ENCODE measurements at places on chromosomes 16 and 17.

DNA sequence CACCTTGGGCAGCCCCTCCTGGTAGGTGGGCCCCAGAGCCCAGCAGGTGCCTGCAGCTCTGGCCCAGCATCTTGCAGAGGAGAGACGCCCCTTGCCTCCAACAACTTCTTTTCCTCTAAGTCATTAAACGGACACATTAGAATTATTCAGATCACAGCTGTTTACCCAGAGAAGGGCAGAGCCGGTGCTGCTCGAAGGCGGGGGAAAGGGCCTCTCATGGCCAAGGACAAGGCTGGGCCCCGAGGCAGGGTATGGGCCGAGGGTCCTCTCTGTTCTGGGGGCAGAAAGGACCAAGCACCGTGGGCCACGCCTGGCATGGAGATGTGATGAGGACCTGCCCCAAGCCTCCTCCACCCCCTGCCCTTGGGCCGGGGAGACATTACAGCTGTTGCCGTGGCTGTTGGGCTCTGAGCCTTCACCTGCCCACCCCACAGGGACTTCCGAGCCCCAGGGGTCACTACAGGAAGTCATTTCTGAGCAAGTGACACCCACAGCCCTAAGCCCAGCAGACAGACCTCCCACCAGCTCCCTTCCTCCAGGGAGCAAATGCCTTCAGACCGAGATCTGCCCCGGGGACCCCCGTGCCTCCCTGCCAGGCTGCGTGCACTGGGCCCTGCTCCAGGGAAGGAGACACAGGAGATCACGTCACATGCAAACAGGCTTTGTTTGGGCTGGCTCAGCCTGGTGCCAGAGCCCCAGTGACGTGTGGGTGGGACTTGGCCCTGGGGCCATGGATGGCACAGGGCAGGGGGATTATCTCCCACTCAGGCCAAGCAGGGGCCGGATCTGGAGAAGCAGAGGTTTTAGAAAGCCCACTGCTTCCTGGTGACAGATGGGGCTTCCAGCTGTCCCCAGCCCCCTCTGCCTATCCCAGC, 699 bp upstream of the PVALEF start:
- no peak for DNase-seq

DNA sequence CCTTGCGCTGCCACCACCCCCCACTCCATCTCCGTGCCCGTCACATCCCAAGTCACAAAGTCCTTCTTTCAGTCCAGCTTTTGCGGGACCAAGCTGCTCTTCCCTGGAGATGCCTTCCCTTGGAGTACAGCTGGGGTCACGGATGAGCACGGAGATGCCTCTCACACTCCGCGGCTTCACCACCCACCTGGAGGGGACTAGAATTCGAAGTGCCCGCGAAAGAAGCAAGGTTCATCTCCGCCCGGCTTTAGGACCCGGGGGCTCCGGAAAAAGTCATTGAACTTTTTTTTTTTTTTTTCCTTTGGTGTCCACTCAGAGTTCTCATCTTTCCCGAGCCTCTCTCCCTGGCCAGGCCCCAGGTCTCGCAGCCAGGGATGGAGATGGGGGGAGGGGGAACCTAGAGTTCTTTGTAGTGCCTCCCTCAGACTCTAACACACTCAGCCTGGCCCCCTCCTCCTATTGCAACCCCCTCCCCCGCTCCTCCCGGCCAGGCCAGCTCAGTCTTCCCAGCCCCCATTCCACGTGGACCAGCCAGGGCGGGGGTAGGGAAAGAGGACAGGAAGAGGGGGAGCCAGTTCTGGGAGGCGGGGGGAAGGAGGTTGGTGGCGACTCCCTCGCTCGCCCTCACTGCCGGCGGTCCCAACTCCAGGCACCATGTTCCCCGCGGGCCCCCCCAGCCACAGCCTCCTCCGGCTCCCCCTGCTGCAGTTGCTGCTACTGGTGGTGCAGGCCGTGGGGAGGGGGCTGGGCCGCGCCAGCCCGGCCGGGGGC, at the start of gene FKBP10:
Gene FKBP10, plus strand, starts transcription at position 624 of the 771 bp plus-strand sequence. Its CDS starts 31 bp downstream, at position 655.
- no peak for DNase-seq

GRCh38 chr17:81570964-81571363, 18.8 kb upstream of the FAAP100 start:
- no peak for DNase-seq

DNA sequence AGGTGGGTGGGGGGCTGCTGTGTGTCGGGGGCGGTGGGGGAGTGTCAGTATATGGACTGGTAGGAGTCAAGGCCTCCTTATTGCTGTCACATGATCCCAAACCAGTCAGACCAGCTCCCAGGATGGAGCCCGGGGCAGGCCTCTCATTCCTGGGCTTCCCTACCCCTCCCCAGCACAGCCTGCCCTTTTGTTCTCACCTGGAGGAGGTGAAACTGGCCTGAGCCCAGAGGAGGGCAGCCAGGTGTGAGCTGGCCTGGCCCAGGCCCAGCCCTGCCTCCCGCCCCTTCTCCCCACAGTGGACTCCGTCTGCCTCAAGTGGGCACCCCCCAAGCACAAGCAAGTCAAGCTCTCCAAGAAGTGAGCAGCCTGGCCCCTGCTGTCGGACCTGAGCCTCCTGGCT, 4.6 kb downstream of the PRSS8 start:
- no peak for DNase-seq

GRCh38 chr16:35689764-35690163, 2230.4 kb downstream of the TP53TG3F start:
- DNase-seq: no peak

- no peak for DNase-seq
Measured at GRCh38 chr17:64774888-64775540, 112.9 kb upstream of the SMURF2 start.

DNA sequence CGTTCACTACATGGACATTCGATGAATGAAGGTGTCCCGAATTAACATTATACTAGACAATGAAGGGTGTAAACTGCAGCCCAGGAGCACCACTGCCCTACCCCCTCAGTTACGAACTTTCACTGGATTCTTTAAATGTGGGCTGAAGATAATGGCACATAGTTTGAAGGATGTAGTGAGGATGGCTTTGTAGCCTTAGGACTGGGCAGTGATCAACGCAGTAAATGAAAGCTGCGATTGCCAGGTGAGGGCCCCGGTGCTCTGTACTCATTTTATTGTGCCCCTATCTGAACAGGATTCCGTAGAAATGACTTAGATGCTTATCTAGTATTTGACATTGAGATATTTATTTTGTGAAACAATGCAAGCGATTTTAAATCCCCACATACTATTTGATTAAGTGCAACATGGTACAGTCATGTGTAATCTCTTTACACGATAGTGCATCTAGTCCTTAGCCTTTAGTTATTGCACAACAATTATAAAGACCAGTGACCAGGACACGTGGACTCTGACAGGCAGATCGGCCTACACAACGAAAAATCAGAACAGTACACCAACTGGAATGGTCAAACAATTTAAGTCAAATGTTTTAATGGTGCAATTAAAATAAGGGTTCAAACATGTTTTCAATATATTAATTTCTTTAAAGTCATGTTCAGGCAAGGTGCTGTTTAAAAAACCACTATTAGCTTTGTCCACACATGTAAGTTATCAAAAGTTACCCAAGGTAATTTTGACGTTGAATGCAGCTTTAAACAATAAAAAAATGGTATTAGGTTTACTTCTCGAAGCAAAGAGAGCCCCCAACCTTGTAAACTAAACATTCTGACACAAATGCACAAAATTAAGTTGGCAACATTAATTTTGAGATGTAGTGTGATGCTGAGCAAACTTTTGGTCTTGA, 17.4 kb upstream of the ERN1 start:
- DNase-seq: no peak

GRCh38 chr17:49624896-49625295, 49.2 kb downstream of the NXPH3 start:
- DNase-seq: no peak

DNA sequence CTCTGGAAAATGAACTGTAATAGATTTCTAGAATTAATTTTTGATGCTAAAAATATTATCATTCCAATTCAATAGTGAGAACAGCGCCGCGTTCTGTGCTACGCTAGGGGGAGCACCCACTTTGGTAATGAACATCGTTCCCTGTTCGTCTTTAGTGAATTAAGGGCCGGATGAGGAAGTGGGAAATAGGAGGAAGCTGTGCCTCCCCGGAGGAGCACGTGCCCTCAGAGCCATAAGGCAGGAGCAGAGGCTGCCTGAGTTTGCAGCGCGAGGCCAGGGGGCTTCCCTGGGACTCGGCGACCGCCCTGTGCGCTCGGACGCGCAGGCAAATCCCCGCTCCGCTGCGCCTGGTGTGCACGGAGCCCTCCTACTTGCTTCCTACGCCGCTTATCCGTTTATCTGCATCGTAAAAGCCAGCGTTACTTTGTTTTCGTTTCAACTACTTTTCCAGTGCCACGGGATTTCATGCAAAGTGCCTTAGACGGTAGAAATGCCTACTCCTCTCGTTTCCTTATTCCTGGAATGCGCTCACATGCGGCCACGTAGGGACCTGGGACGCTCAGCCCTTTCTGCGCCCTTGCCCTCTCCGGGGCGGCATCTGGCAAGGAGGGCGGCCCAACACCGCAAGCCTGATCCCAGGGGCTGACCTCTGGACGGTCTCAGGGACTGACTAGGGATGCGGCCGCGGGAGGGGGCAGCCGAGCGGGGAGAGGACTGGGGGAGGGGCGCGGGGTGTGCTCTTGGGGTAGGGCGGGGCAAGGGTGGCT, 76.4 kb downstream of the KCNJ12 start:
- DNase-seq: peak; percentile 57

DNA sequence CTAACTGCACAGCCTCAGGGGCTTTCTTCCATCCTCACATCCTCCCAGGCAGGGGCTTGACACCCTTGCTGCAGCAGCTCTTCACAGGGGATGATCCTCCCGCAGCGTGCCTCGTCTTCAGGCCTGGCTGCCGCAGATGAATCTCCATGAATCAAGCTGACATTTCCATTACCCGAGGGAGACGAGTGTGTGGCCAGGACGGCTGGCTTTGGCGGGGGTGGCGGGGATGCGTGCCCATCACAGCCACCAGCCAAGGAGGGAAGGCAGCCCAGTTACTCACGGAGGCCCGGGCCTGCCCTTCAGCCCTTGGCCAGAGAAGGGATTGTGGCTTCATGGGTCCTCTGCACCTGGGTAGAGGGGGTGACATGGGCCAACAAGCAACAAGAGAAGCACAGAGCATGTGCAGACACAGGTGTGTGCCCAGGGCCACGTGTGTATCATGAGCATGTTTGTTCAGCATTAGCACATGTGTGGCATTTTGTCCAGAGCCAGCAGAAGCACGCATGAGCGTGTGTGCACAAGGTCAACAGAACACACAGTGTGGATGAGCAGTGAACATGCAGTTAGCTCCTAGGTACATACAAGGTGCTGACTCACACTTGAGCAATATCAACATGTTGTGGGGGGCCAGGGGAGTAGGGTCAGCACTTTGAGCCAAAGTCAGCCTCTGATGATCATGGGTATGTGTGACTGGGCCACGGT, 236.4 kb downstream of the KATNIP start:
- no peak for DNase-seq

DNA sequence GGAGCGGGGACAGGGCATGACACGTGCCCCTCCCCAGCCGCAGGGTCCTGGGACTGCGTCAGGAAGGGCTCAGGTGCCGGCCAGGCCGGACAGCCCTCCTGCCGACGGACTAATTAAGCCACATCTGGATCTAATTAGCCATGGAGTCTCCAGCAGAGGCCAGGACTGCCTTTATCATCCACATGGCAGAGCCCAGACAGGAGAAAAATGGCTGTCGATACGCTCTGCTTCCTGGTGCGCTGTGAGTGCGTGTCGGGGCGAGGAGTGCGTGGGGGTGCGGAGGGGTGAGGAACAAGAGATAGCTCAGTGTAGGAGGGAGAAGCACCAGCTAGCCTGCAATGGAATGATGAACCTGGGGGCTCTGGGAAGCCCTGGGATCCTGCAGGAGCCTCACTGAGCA, 218.8 kb downstream of the IRF8 start:
- DNase-seq: no peak

- DNase-seq: no peak
Measured at GRCh38 chr16:56143666-56144065, 47.6 kb upstream of the GNAO1 start.

DNA sequence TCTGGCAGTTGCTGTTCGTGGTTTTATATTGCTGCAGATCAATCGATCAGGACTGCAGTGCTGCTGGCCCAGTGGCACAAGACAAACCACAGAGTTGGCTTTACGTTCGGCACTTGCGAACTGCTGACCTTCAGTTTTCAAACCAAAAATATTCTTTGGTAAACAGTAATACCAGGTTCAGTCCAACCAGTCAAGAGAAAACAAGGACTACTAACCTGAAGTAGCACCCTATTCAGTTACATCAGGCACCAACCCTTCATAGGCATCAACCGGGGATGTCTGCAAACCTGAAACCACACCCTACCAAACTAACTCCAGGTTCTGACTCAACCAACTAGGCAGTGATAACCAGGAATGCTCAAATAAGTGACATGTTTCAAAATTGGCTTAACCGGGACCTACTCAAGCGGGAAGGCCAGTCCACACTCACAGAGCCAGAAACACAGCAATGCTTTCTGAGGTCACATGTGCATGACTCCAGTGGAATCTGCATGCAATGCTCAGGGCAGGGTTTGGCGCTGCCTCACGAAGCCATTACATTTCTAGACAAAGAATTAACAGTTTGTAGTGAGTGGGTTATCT, 91.1 kb downstream of the SMG6 start:
- no peak for DNase-seq

DNA sequence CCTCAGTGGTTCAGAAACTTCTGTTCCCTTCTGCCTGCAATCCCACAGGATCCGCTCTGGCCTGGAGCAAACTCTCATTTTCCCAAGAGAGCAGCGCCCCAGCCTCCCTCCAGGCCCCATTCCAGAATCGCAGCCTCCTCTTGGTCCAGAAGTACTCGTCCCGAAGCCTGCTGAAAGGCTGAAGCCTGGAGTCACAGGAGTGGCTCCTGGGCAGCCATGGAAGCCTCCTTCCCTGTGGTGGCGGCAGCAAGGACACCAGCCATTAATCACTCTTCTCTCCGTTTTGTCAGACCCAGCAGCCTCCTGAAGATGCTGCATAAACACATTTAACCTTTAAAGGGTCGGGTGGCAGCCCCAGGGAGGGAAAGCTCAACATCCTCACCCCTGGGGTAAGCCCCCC, 66.9 kb upstream of the TNRC6C start:
- DNase-seq: no peak

GRCh38 chr17:16283705-16284104, 66.7 kb downstream of the PIGL start:
- DNase-seq: no peak

GRCh38 chr16:78566397-78567073, 467.1 kb downstream of the WWOX start:
- DNase-seq: no peak

Data from GF-D8 (cell line).